Nephron progenitor cell (in vitro differentiated cells): ENCODE measurements at places on chromosomes 6 and 20.

DNA sequence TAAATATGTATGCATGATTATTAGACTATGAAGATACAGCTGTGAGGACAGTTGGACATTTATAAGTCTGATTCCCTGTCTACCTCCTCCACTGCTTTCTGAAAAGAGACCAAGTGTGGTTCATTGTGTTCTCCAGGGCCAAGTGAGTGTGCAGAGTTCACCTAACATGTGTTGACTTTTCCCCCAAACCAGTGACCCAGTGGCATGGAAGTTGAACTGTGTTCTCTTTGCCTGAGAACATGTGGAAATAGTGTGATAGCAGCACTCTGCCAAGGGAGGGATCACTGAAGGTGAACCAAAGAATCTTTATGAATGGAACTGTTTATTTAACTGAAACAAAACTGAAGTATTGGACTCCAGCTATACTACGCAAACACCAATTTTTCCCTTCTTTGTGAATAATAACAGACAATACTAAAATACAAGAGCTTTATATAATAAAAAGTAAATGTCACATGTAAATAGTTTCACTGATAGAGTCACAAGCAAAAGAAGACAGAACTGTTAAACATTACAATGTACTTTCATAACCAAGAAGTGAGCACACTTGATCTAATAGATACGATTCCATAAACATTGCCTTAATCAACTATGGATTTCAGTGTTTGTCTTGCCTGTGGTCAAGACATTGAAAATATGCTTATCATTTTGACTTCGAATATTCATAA lies 200.3 kb upstream of the FUT9 start:
- DNase-seq, result no peak

DNA sequence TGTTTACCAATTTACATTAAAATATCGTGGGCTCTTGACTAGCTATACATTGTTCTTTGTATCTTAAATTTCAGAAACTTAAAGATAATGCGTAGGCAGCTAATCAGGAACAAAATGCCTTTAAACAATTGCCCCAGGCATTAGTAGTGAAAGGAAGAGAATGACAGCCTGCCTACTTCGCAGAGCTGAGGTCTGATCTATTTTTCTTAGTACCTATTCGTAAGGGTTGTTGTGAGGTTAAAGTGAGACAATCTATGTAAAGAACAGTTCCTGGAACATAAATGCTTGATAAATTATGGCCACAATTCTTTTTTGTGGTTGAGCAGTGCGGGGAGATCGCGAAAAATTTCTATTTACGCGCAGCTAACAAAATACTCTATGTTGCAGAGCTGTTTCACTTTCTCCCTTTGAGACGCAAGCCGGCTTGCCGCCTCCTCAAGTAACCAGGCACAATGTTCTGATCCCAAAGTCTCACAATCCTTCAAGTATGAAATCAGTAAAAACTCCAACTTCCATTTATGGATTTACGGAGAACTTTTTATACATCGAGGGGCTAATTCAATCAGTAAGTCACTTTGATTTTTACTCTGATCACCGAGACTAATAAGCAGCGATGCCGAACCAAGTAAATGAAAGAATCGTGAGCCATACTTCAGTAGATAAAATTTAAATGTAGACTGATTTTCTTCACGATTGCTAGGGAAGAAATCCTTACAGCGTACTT lies 878 bp upstream of the PNRC1 start:
- peak; percentile 20 for DNase-seq

GRCh38 chr20:51318058-51318949 lies 224.2 kb downstream of the NFATC2 start:
- peak; percentile 84 for DNase-seq

GRCh38 chr20:56974499-56975250 lies 291.8 kb downstream of the BMP7 start:
- DNase-seq, result peak; percentile 71

GRCh38 chr6:20126102-20126752 lies 86.0 kb downstream of the MBOAT1 start:
- no peak for DNase-seq

DNA sequence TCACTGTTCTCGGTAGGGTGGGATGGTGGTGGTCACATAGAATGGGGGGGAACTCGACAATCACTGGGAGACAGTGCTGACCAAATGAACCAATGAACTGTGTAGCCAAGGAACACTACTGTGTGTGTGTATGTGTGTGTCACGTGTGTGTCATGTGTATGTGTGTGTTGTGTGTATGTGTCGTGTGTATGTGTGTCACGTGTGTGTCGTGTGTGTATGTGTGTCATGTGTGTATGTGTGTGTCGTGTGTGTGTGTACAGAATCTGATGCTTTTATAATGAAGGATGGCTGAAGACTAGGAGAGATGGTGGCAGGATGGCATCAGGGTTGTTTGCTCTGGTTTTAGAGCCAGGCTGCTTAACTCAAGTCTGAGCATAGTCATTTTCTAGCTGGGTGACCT lies 99.1 kb upstream of the DUSP22 start:
- DNase-seq, result no peak

DNA sequence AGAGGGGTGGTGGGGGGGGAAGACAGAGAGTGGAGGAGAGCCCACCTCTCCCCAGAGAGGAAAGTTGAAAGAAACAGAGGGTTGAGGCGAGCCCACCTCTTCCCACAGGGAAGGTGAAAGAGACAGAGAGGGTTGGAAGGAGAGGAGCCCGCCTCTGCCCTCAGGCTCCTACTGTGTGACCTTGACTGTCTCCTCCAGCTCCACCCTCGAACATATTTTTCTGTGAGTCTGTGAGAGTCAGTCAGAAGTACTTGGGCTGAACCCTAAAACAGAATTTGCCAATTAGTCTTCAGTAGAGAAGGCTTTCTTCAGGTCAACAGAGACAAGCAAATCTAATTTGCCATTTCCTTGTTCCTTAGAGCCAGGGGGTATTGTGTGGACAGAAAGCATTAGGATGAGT lies 153.7 kb upstream of the SNX9 start:
- no peak for DNase-seq

DNA sequence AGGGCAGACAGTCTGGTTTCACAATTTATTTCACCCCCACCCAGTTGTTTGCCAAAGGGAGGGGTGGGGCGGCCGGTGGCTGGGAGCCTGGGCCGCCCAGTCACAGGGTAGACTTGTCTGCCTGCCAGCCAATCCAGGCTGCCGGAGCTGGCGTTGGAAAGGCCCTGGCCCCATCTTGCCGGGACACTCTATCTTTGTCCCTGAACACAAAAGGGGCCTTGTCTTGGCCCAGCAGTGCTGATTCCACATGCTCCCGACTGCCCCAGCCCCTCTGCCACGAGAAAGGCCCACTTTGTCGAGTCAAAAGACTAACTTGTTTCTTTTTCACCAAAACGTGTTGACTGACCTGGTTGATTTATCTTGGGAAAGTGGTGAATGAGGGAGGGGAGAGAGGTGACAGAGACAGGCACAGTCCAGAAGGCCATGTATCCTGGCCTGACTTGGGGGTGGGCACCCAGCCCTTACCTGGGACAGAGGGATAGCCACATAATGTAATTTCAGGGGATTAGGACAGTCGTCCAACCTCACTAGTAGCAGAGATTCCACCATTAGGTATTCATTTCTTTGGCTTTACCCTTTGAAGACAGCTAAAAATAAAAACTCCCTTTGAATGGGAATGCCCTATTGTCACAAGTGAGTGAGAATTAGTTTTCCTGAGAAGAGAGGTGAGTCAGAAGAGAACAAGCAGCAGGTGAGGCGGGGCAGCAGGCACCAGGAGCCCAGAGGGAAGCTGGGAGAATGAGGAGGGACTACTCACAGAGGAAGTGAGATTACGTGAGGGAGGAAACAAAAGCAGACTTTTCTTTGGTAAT lies 67.0 kb upstream of the SIRPA start:
- DNase-seq, result no peak
